Urinary bladder (tissue), 4 donors: ENCODE measurements at places on chromosomes 16 and 17. TPM values are rescaled to one million over a fixed set of nuclear protein-coding genes. Genes with fewer than 3 reads are reported as not detected.

The PRSS21 gene
- polyA plus RNA-seq, result 0.11 TPM

The ASGR1 gene
- polyA plus RNA-seq, result 1.6 TPM

The PDILT gene
- not detected for polyA plus RNA-seq

The ABCA3 gene
- 8.3 TPM for polyA plus RNA-seq

The RNF157 gene
- polyA plus RNA-seq, result 5.8 TPM

The CYGB gene
- 68.7 TPM for polyA plus RNA-seq

The TCAP gene
- polyA plus RNA-seq, result 0.73 TPM
